ENCODE measurements at places on chromosomes 5 and 9. TPM values are rescaled to one million over a fixed set of nuclear protein-coding genes. Genes with fewer than 3 reads are reported as not detected.

Gene ARHGEF28
- 7.9 TPM for total RNA-seq

Gene DOCK2
- total RNA-seq: 0.23 TPM

Gene DBN1
- total RNA-seq: 170 TPM

Gene CHSY3
- 12.7 TPM for total RNA-seq

Gene CDH9
- not detected for total RNA-seq

Gene ROR2
- 49.7 TPM for total RNA-seq

Gene PCDHB7
- total RNA-seq: 0.23 TPM

Gene SELENOP
- 134 TPM for total RNA-seq

Gene GARNL3
- total RNA-seq: 1.4 TPM

Gene HSPA9
- 201 TPM for total RNA-seq

Gene EMB
- total RNA-seq: 0.12 TPM

Gene SLCO6A1
- not detected for total RNA-seq

Gene PJA2
- total RNA-seq: 50.9 TPM

Gene DRD1
- total RNA-seq: not detected

Gene TPPP
- 0.35 TPM for total RNA-seq

Gene ST8SIA4
- total RNA-seq: 0.85 TPM

Gene ADRB2
- total RNA-seq: 0.23 TPM

Gene PCDHGB4
- 12.8 TPM for total RNA-seq

Gene PCDHA2
- not detected for total RNA-seq

Gene TMEM171
- 3.5 TPM for total RNA-seq

Gene SLC1A3
- 18.7 TPM for total RNA-seq

Gene DTWD2
- total RNA-seq: 2.2 TPM

Gene MYO10
- 18.0 TPM for total RNA-seq

Gene TMEM174
- not detected for total RNA-seq

Gene PCDHB4
- 0.94 TPM for total RNA-seq

Gene PRRX2
- total RNA-seq: 14.3 TPM

Gene TUSC1
- total RNA-seq: 26.0 TPM

Gene PCDHGA6
- total RNA-seq: 3.7 TPM

Gene IL4
- not detected for total RNA-seq

Gene ASPN
- total RNA-seq: 27.6 TPM

Gene LCN15
- total RNA-seq: not detected

Gene RMRP
- total RNA-seq: 12,356 TPM

Gene SPATA31C2
- not detected for total RNA-seq

Gene ACSL6
- not detected for total RNA-seq

Data from pericardium fibroblast (primary cell).